ENCODE measurements at places on chromosomes 1 and 21.

- no peak for DNase-seq
Measured at GRCh38 chr1:22557341-22557950, 5.8 kb upstream of the EPHA8 start.

DNA sequence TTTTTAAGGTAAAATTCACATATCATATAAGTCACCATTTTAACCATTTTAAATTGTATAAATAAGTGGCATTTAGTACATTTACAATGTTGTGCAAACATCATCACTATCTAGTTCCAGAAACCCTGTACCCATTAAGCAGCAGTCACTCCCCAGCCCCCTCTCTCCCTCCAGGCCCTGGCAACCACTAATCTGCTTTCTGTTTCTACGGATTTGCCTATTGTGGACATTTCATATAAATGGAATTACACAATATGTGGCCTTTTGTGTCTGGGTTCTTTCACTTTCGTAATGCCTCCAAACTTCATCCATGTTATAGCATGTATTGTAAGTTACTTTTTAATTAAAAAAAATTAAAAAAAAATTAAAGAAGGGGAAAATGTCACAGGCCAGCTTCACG, 58.0 kb upstream of the RAB3GAP2 start:
- no peak for DNase-seq

GRCh38 chr21:39169906-39170305, 13.3 kb downstream of the PSMG1 start:
- DNase-seq = no peak

GRCh38 chr1:153623101-153623500, 4.2 kb downstream of the S100A13 start:
- DNase-seq = no peak

DNA sequence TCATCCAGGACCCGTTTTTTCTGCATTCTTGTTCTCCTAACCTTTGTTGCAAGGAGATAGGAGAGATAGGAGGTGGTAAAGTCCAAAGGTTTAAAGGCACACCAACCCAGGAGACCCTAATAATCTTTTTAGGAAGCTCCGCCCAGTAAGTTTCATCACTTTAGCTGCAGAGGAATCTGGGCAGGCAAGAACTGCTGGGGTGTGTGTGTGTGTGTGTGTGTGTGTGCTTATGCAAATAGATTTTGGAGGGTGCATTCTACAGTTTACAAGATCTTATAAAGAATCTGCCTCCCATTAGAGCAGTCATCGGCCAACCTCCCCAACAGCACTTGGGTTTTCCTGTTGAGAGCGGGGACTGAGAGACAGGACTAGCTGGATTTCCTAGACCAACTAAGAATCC, 3.9 kb upstream of the IL10 start:
- no peak for DNase-seq

GRCh38 chr1:36322786-36323635, 434 bp downstream of the EVA1B start:
- DNase-seq = no peak

- no peak for DNase-seq
Measured at GRCh38 chr1:157961805-157962762, 31.4 kb upstream of the KIRREL1 start.

DNA sequence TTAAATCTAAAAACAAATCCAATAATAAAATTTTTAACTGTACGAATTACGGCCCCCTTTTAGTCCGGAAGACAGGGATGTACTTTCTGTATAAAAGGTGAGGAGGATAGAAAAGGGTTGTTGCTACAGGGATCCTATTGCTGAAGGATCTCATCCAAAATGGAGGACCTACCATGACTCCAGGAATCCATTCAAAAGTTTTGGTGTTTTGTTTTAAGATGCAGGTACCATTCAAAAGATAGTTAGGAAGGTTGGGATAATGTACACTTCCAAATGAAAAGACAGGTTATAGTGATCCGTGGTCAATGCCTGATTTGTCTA, 1.3 kb upstream of the ENAH start:
- no peak for DNase-seq

DNA sequence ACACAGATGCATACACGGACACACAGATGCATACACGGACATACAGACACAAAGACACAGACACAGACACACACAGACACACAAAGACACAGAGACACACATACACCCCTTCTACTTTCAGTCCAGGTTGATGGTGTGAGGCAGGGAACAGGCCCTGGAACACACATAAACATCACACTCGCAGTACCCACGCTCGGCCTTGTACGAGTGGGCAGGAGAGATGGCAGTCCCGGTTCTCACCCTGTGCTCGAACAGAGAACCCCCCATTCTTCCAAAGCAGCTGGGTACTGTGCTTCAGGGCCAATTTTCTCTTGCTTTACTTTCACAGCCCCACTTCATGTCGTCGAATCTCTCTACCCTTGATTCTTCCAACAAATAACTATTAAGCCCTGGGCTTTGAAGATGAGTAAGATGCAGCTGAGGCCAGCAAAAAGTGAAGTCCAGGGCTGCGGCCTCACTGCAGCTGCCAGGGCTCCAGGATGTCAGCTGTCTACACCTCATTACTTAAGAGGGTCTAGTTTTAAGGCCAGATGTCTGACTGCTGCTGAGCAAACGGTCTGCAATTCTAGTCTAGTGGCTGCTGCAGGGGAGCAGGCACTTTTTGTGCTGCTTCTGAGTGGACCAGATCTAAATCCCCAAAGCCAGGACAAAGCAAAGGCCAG, 90.1 kb downstream of the PGBD5 start:
- DNase-seq = no peak

GRCh38 chr1:158248118-158248517, 6.1 kb upstream of the CD1A start:
- no peak for DNase-seq

- DNase-seq = no peak
Measured at GRCh38 chr1:234875953-234876855, 252.4 kb downstream of the TOMM20 start.

DNA sequence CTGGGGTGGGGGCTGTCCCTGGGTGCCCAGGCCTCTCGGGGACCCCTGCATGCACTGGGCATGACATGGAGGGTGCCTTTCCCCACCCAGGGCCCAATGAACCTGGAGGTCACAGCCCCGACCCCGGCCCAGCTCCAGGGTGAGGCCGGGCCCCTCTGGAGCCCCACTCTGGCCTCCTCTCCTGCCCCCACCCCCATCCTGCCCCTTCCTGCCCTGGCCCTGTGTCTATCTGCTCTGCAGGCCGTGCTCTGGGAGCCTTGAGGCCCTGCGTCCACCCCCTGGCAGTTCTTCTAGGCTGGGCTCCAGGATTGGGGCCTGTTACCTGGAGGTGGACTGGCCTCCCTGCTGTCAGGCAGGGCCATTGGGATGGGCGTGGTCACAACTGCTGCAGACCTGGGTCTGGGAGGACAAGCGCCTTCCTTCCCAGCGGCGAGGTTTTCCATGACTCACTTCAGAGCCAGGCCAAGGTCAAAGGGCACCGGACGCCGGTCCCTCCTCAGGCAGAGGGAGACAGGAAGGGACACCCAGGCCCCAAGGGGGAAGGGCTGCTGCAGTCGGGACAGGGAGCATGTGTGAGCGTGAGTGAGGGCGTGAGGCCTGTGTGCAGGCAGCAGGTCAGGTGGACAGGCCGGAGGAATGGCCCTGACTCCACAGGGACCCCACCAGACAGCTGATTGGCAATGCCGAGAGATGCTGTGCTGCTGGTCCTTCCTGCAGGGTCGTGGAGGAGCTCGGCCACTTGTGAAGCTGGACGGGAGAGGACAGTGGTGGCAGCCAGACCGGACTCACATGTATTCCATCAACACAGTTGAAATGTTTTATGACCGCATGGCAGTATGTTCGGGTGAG, 31.1 kb upstream of the POFUT2 start:
- no peak for DNase-seq

DNA sequence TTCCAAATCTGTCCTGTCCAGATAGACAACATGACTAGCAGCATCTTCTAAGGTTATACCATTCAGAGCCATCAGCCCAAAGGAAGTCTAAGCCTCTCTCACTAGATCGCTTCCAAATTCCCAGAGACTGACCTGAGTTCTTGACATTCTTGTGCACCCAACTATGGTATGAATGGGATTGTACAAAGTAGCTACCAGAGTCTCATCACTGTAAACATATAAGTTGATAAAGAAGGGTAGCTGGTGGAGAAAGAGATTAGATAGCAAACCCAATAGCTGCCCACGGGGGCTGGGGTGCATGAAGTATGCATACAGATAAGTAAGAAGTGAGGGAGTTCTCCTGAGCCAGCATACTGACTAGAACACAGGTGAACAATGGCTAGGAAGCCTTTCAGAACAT, 180.0 kb downstream of the PLPP3 start:
- DNase-seq = no peak

- DNase-seq = no peak
Measured at GRCh38 chr1:167100730-167101129, 6.9 kb downstream of the STYXL2 start.

DNA sequence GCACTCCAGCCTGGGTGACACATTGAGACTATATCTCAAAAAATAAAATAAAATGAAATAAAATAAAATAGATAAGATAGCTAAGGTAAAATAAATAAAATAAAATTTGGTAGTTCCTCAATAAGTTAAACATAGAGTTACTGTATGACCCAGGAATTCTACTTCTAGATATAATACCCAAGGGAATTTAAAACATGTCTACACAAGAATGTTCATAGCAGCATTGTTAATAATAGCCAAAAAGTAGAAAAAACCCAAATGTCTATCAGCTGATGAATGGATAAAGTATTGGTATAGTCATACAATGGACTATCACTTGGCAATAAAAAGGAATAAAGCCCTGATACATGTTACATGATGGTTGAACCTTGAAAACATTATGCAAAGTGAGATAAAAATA, 47.8 kb downstream of the CEP350 start:
- DNase-seq = no peak

GRCh38 chr1:187790724-187791123, 962.0 kb downstream of the PLA2G4A start:
- no peak for DNase-seq

GRCh38 chr1:207021139-207021861, 11.3 kb downstream of the C1orf116 start:
- DNase-seq = no peak

- DNase-seq = peak; percentile 94
Measured at GRCh38 chr1:155012026-155012546, 9.5 kb downstream of the ZBTB7B start.

DNA sequence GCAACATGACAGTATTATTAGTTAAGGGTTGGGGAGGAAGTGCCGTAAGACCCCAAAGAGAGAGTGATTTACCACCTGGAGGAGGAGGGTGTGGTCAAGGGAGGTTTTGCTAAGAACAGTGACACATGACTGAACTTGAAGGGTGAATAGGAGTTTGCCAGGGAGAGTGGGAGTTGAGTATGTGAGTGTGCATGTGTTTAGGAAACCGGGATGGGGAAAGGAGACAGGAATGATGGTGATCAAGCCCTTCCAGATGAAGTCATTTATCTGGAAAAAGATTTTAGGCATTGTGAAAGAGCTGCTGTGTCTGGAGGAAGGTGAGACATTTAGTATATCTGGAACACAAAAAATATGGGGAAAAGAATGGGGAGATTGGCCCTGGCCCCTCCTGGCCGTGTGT, 28.1 kb upstream of the IL10 start:
- DNase-seq = no peak

GRCh38 chr1:42221952-42222606, 57.5 kb upstream of the GUCA2A start:
- DNase-seq = no peak

DNA sequence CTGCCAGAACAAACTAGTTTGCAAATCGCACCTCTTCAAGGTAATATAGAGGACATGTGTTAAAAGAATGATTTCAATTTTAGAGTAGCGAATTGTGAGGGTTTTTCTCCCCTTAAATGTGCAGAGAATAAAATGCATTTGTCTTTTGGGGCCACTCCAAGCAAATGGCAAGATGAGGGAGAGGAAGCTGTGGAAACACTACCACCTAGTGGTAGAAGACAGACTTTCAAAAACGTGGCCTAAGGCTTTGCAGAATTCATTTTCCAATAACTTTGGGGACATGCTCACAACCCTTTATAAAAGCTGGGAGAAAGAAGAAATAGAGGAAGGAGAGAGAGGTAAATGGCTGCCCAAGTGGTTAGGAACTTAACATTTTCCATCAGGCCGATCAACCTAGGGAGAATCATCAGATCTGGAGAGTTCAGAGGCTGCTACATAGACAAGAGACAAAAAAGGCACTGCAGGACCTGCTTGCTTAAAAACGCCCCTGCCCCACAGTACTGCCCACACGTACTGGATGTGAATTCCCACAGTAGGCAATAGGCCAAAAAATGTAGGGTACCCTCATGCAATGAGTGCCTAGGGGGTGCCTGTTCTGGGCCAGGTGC, 15.7 kb upstream of the RCAN1 start:
- DNase-seq = no peak

- DNase-seq = no peak
Measured at GRCh38 chr1:32405672-32406467, 11.6 kb upstream of the BSDC1 start.

DNA sequence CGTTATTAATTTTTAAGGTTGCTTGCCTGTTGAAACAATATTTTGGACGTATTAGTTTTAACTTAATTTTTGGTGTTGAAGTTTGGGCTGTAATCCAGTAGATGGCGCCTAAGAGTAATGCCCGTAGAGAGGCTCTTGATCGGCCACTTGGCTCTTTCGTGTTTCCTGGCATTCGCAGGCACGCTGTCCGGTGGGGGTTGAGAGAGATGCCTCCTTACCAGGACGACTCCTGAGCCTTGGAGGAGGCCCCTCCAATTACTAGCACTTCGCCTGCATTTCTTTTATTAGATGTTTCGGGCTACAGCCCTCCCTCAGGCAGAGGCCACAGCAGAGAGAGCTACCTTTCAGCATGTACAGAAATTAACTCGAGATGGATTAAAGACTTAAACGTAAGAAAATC, 12.0 kb downstream of the OR2M4 start:
- DNase-seq = no peak

GRCh38 chr1:3603156-3603555, 8.2 kb downstream of the MEGF6 start:
- no peak for DNase-seq

DNA sequence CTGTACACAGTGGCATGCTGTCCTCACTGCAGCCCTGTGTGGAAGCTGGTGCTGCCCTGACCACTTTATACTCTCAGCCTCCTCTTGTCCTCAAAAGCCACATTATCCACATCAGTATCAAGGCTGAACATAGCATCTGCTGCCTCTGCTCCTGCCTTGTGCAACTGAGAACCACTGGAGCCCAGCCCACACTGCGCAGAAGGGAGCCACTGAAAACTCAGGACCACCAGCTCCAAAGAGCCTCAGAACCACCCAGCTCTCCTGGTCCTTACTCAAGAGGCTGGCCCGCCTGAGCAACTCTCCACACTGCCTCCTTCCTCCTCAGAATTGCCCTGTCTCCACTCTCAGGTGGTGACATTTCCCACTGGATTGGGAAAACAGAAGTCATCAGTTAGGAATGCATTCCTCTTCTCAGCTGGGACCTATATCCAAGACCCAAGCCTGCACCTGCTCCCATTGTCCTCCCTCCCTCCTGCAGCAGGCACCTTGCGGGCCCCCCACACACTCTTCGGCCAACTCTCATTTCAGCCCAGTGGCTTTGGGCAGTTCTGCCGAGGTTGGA, 7.0 kb upstream of the KISS1 start:
- DNase-seq = no peak

- DNase-seq = no peak
Measured at GRCh38 chr1:10890491-10891071, 94.1 kb upstream of the CASZ1 start.

- peak; percentile 83 for DNase-seq
Measured at GRCh38 chr1:157163273-157164127, 25.3 kb upstream of the ETV3 start.
